NCI-H2171 (cell line): ENCODE measurements at places on chromosomes 13 and 19.

GRCh38 chr13:36915106-36915505 is 4.9 kb downstream of the SMAD9 start:
- DNase-seq, result no peak

DNA sequence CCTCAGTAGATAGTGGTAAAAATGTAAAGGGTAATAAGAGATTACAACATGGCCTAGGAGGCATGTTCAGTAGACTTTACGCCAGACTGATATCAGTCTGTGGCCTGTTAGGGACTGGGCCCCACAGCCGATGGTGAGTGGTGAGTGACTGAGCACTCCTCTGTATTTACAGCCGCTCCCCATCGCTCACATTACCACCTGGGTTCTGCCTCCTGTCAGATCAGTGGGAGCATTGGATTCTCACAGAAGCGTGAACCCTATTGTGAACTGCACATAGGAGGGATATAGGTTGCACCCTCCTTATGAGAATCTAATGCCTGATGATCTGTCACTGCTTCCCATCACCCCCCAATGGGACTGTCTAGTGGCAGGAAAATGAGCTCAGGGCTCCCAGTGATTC is 17.9 kb downstream of the NLRP11 start:
- no peak for DNase-seq

- DNase-seq, result no peak
These were observed 18.8 kb downstream of the HPN start for GRCh38 chr19:35060160-35060855.

GRCh38 chr13:72244788-72245187 is 377.8 kb upstream of the DACH1 start:
- DNase-seq, result no peak

- DNase-seq, result no peak
These were observed 16.1 kb downstream of the ZFR2 start for GRCh38 chr19:3852614-3853254.

GRCh38 chr13:56528040-56528790 is 612.5 kb upstream of the PRR20A start:
- DNase-seq, result no peak

GRCh38 chr13:111326621-111326965 is 6.2 kb downstream of the TEX29 start:
- DNase-seq, result no peak

DNA sequence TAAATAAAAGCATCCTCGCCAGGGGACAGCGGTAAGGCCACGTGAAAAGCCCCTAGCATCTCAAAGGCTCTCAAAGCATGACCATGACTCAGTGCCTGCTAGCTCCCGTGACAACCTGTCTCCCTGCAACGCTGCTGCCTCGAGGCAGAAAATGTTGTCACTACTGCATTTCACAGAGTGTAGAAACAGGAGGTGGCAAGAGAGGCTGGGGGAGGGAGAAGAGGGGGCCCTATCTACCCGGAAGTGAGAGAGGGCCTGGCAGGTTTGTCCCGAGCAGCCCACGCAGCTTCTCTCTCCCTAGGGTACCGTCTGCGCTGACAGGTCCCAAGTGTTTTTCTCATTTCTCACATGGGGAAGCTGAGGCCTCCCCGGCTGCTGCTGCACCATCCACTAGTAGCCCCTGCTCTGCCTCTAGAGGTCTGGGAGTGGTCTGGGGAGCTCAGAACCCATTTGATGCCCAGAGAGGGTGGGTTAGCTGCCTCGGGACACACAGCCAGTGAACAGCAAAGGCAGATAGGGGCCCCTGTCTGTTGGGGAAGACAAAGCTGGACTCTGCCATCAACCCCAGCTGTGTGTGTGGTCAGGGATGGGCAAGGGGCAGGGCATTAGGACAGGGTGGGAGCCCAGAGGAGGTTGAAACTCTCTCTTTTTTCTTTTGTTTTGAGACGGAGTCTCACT is 3.7 kb downstream of the TINCR start:
- no peak for DNase-seq

GRCh38 chr19:10823690-10824089 is 12.3 kb downstream of the TMED1 start:
- no peak for DNase-seq

DNA sequence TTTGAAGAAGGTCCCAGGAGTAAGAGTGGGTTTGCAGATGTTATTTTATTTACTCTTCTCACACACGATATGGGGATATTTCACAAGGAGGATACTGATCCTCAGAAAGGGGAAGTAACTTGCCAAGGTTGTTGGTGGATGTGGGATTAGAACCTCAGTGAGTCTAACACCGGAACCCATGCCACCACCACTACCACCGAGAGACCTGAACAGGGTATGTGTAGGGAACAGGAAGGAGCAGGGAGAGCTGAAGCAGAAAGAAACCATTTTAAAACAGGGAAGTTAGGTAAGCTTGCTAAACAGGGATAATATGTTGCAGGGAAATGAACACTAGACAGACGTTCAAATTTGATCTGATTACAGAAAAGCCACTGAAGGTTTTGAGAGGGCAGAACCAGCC is 11.6 kb upstream of the CEACAM3 start:
- no peak for DNase-seq

- no peak for DNase-seq
These were observed 19.4 kb downstream of the GJA3 start for GRCh38 chr13:20141238-20142022.
